NCI-H1436 (cell line): ENCODE measurements at places on chromosomes 13 and 19.

DNA sequence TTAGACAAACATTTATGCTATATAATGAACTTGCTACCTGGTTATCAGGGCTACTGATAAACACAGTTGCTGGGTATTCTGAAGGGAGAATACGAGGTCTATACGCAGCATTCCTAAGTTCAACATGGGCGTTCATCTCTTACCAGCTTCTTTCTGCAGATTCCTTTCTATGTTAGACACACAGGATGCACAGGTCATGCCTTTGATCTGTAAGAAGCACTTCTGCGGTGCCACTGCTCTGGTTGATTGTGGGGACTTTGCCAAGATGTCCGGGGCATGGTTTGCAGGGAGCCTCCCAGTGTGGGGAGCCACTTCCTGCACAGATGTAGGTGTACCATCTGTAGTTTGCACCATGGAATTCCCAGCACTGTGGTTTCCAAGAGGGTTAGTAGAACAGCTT, 40.9 kb downstream of the ATP7B start:
- no peak for DNase-seq

DNA sequence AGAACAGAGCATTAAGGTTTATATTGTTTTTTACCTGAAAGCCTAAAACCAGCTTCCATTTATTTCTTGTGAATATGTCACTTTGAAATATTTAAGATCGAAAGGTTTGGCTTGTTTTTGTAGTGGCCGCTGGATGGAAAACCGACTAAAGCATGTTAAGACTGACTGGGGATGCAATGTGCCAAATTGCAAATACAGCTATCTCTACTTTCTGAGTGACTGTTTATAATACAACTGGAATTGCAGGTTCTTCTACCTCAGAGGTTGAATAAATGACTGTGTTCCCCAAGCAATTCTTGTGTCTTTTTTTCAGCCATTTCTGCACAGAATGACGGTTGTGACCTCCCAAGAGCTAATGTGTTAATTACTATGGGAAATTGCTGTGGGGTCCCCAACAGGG, 50.0 kb upstream of the TMTC4 start:
- DNase-seq, result no peak

- DNase-seq, result no peak
Measured at GRCh38 chr19:18362934-18363542, 22.6 kb downstream of the PGPEP1 start.

GRCh38 chr19:33316541-33317264, 14.4 kb upstream of the CEBPA start:
- DNase-seq, result no peak

DNA sequence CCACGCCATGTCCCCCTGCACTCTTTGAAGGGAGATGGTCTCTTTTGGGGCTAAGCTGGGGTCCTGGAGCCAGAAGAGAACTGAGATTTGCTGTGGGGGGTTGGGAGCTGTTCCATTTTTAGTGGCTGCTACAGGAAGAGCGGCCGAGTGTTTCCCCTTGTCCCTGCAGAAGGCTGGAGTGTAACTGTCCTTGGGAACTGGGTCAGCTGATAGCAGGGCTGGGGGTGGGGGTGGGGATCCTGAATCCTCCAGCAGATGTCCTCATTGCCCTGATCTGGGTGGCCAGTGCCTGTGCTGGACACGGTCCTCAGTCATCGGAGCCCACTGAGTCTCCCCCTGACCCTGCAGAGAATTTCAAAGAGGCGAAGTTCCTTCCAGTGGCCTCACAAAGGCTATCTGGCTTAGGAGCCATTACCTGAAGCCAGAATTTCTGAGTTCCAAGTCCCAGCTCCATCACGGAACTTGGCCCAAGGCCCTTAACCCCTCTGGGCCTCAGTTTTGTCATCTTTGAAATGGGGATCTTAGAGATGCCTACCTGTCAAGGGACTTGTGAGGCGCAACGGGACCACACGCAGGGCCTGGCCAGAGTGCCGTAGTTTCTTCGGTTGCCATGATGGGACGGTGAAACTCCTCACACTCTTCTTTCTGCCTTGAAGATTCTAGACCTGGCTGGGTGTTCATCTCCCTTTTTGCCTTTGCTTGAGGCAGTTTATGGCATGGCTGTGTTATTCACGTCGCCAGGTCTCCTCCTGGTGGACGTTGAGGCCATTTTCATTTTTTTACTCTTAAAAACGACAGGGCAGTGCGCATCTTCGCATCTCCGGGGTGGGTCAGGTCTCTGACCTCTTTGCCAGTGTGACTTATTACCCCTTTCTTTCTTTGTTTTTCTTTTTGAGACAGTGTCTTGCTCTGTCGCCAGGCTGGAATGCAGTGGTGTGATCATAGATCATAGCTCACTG, 51.9 kb downstream of the DNM2 start:
- DNase-seq, result no peak

DNA sequence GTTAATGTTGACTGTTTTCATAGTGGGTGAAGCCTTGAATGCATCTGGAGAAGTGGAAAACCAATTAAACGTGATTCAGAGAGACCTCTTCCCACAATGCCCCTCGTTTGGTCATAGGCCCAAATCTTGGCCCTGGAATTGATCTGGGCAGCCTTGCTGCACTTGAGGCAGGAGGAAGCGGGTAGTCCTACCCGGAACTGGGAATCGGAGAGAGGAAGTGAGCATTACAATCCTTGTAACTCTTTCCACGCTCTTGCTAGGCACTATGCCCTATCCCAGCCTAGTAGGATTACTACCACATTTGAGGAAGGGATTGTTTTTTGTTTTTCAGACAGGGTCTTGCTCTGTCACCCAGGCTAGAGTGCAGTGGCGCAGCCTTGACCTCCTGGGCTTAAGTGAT, 3.6 kb downstream of the KCNK6 start:
- DNase-seq, result no peak

- no peak for DNase-seq
Measured at GRCh38 chr13:33312150-33312860, 26.8 kb upstream of the STARD13 start.

GRCh38 chr19:6710273-6711077, 10.0 kb downstream of the C3 start:
- no peak for DNase-seq

DNA sequence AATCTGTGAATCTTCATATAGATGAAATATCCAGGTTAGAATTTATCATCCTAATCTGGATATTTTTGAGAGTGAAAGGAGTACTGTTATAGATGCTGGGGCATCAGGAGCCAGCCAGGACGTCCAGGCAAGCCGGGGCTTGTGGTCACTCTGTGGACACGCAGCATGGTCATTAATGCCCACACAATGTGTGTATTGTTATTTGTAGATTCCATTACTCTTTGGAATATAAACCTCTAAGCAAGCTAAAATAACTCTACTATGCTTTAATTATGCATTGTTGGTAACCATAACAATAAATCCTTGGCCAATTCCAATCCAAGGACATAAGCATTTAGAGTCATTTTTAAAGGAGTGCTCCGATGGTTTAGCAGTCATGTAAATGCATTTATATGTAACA, 137.9 kb downstream of the TM9SF2 start:
- DNase-seq, result no peak

GRCh38 chr13:59504407-59504806, 659.3 kb downstream of the DIAPH3 start:
- DNase-seq, result no peak

DNA sequence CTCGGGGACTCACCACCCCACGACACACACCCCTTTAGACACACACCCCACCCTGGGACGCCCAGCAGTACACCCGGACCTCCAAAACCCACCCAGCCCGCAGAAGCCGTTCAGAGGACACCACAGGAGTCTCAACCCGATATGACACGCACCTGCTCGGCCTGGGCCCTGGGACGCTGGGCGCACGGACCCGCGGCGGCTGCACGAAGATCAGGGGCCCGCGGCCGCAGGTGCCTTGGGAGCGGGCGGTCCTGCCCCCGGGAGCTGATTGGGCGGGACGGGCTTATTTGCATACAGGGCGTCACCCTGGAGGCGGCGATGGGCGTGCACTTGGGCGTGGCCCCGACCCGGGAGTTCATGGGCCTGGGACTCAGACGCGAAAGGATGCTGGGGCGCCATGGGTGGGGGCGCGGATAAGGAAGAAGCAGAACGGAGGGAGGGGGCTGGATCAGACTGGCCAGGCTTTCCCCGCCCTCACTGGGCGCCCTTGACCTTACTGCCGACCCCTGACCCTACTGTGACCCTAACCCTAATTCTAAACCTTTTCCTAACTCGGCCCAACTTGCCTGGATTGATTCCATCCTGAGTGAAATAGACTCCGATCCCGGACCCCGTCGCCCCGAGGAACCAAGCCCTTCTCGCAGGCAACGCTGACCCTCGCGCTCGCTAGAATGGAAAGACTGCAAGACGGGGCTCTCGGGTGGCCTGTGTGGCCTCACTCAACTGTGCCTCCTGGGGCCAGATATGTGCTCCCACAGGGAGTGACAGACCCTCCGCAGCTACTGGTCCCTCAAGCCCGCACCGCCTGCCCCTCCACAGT, at the start of gene MEF2B:
Gene MEF2B (minus strand): TSS at position 211 of the 820 bp plus-strand sequence. CDS start 19,528 bp downstream, outside the sequence.
- DNase-seq, result peak; percentile 89

DNA sequence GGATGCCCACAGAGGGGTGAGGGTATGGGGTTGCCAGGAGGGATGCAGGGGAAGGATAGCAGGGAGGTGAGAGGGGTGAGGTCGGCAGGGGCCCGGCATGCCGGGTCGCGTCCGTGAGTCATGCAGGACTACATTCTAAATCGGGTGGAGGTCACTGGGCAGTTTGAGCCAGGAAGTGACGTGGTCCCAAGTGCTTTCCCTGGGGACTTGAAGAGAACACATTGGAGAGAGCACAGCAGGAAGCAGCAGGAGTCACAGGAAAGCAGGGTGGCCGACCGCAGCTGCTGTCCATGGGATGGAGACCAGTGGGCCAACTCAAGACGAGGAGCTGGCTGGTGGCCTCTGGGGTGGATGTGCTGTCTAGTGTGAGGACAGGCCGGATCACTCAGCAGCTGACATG, 92.0 kb upstream of the WASF3 start:
- DNase-seq, result no peak

GRCh38 chr13:112743451-112744167, 53.8 kb downstream of the ATP11A start:
- DNase-seq, result no peak

DNA sequence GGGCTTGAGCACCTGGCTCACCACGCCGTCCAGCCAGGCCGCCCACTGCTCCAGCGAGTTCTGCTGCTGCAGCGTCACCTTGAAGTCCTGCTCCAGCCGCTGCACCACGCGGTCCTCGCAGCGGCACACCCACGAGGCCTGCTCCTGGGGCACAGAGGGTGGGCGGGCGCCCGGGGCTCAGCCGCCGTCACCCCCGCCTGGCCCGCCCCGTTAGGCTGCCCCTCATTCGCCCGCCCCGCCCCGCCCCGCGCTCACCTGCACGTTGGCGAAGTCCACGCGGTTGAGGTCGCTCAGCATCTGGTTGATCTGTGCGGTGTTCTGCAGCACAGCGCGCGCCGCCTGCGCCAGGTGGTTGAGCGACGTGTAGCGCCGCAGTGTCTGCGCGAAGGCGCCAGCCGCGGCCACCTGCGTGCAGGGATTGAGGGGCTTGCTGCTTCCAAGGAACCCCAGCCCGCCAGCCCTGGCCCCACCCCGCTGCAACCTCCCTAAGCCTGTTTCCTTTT, 11.3 kb downstream of the DCAF15 start:
- DNase-seq, result no peak

DNA sequence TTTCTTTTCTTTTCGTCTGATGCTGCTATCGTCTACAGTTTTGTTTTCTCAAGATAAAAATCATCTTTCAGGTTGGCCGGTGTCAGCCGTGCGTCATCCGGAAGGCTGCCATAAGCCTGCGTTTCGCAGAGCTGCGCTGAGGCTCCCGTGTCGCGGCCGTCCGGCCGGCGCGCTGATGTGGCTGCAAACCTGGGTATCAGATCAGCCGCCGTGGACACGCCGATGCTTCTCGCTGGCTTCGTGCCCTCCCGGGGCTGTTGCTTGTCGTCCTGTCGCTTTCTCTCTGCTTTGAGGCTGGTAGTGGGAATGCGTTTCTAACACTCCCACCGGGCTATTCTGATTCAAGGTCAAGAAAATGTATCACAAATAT, 45.9 kb upstream of the TFDP1 start:
- no peak for DNase-seq

DNA sequence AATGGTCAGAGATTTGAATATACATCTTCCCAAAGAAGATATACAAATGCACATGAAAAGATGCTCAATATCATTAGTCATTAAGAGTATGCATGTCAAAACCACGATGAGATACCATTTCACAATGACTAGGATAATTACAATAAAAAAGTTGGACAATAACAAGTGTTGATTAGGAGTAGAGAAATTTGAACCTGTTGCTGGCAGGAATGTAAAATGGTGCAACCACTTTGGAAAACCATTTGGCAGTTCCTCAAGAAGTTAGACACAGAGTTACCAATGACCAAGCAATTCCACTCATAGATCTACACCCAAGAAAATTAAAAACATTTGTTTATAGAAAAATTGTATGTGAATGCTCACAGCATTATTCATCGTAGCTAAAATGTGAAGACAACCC, 33.2 kb upstream of the STARD13 start:
- DNase-seq, result no peak

DNA sequence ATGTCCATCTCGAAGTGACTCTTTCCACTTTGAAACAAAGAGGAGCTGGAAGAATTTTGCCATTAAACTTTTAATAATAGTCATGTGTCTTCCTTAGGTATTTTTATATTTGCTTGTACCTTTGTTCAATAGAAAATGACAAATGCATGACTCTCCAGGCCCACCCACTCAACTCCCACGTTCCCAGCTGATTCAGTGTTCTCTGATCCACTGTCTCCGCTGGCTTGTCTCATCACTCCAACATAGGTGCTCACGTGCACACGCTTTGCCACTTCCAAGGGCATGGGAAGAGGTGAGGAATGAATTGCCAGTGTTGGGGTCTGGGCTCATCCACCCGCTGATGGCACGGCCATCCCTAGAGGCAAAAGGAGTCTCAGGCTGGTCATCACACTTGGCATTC, 24.5 kb downstream of the RASL11A start:
- no peak for DNase-seq

- DNase-seq, result no peak
Measured at GRCh38 chr13:20713751-20714150, 10.3 kb downstream of the IL17D start.

GRCh38 chr13:33119856-33120543, 103.8 kb downstream of the KL start:
- DNase-seq, result no peak

GRCh38 chr13:45417790-45418534, at the start of gene SLC25A30:
TSS of gene SLC25A30 (minus strand) at chr13:45418373. CDS start at chr13:45411425, 6,948 bp downstream.
- peak; percentile 72 for DNase-seq

DNA sequence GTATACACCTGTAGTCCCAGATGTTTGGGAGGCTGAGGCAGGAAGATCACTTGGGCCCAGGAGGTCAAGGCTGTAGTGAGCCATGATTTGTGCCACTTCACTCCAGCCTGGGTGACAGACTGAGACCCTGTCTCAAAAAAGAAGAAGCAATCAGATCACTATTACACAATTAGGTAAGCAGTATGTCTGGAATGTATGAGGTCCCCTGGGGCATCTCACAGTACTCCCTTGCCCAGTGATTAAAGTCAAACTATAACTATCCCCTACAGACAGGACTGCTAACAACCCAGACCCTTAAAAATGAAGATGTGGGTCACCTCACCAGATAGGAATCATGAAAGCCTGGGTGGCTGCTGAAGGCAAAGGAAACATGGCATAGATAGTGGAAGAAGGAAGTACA, 9.4 kb upstream of the PAN3 start:
- DNase-seq, result no peak

- DNase-seq, result no peak
Measured at GRCh38 chr13:104823071-104823470, 1712.4 kb downstream of the EFNB2 start.

GRCh38 chr13:22194106-22194805, 523.4 kb downstream of the FGF9 start:
- DNase-seq, result no peak
